Stimulated activated CD4-positive, alpha-beta T cell treated with anti-CD3 and anti-CD28 coated beads, Interleukin-15, amount 100 ng/mL, for 24 hours (primary cell): ENCODE measurements at places on chromosomes 5 and 9.

DNA sequence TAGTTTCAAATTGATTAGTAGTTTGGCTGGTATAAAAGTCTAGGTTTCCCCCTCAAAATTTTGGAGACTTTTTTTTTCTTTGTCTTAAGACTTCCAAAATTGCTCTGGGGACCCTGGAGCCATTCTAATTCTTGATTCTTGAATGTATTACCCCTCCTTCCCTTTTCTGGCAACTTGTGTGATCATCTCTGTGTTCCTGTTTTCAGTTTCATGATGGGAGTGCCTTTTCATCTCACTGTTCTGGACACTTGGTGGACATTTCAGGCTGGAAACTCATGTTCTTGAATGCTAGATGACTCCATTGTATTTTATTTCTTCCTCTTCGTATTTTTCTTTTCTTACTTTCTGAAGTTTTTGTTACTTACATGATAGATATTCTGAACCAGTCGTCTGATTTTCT is 57.3 kb upstream of the LRRC70 start:
- no peak for DNase-seq

DNA sequence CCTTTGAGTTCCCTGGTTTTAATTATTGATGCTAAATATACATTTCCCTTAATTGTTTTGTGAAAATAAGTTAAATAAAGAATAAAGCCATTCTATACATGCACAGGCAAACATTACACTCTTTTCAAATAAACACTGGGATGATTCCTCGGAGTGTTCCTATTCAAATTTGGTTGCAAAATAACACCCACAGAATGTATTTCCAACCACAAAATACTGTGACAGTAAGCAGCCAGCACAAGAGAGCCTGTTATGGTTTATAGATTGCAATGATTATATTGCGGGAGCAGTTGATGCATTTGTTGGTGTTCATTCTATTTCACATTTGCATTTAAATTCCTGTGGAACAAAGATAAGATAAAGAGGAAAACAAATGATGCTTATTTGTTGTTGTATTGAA is 632.6 kb upstream of the WWC1 start:
- DNase-seq: no peak

DNA sequence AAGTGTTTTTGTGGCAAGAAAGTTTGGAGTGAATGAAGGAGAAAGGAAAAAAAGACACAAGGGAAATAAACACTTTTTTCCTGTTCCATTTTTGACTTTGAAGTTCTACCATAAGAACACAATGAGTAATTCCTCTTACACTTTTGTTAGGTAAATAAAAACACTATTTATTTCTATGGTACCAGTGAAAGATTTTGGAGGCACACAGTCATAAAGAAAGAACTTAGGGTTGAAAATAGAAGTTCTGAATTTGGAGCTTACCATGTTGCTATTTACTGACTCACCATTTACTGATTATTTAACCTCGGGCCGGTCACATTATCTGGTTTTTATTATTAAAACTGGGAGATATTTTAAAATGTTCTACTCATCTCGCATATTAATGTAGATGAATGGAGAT is 367.8 kb downstream of the TLE1 start:
- DNase-seq: no peak

DNA sequence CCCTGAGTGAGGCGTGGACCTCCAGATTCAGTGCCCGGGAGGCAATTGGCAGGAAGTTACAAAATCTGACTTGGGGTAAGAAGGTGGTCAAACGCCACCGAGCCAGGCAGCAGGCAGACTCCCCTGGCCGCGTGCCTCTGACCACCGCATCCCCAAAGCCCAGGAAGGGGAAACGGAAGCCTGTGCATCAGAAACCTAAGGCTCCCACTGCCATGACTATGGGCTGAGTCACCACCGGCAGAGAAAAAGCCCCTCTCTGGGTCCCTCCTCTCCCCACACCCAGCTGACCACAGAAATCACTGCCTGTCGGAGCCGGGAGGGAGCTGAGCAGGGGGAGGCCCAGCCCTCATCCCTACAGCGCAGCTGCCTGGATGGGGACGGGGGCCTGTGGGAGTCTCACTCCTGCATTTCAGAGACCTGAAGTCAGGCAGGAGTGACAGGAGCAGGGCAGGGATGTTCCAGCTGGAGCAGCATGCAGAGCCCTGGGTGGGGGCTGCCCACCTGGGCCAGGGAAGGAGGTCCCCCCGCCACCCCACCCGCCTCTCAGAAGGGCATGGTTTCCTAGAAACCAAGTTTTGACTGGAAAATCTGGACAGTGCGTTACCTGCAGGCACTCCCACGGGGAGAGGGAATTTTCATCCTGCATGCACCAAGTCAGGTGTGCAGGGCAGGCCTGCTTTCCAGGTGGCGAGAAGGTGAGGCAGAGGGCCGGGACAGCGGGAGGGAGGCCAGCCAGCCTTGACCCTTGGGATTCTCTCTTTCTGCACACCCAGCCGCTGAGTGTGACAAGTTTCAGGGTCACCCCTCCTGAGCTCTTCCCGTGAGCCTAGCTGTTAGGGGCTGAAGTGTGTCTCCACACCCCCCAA is 68.2 kb downstream of the LRSAM1 start:
- DNase-seq: peak; percentile 47

DNA sequence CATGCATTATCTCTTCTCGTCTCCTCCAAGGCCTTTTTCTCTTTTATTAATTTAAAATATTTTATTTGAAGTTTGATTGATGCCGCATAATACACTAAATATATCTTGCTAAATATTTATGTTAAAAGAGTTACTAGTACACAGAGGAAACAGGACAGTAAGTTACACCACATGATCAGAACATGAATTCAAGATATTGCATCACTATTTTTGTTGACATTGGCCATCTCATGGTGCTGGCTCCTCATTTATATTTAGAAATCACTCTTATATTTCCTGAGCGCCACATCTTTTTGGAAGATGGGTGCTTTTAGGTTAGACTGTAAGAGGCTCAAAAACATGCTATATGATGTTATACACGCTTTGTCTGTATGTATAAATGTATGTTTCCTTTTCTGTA is 23.0 kb downstream of the SPEF2 start:
- DNase-seq: no peak

- no peak for DNase-seq
Measured at GRCh38 chr9:125505988-125506438, 201.0 kb downstream of the MAPKAP1 start.

GRCh38 chr5:136814619-136815378 is 449.5 kb upstream of the TRPC7 start:
- DNase-seq: no peak

DNA sequence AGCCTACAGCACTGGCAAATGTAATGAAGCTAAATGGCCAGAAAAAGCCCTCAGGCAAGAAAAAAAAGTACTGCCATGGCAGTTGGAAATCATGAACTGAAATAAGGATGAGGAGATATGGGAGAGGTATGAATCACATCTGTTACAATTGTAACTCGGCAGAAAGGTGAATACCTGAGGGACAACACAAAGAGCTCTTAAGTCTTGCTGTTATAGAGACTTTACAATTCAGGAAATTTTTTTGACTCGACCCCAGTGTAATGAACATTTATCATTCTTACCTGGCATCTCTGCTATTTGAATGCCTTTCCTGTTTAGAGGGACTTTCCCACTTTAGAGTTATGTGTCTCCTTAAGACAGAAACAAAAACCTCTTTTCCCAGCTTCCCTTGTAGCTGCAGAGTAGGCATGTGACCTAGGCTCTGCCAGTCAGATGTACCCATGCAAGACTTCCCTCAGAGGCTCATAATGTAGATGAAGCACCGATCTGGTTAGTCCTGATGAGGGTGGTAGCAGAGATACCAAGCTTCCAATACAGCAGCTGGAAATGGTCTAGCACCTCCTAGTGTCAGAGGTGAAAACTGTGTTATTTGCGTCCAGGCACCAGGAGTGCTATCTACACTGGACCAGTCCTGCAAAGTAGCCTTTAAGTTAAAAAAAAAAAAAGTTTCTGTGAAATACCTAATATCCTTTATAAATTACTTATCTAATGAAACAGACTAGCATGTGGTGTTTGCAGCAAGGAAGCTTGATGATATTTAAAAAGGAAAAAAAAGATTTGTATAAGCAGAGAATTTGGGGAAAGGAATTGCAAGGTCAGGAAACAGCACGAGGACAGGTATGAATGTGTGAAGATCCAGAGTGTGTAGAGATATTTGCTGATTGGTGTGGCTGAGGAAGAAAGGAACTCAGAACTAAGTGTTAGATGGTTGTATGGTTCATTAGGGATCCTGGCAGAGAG is 146.9 kb upstream of the SLC1A3 start:
- no peak for DNase-seq

DNA sequence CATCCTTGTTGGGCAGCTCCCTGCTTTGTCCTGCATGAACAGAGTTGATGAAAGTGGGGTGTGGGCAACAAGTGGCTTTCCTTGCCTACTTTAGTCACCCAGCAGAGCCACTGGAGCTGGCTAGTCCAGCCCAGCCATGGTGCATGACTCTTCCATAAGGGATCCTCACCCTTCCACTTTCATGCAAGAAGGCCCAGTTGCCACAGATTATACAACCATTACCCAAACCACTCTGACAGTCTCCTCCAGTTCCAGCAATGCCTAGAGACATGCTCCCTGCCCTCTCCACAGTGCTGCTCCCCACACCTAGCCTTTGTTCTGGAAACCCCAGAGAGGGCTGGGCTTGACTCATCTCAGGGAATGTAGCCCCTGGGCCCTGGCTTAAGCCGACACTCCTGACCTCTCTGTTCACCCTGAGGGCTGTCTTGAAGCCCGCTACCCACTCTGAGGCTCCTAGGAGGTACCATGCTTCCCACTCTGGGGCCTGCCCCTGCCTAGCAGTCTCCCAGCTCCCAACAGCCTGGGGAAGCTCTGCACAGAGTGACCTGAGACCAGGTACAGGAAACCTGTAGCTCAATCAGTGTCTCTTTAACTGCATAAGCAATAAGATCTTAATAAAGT is 3.9 kb downstream of the SLC35A4 start:
- no peak for DNase-seq

- no peak for DNase-seq
Measured at GRCh38 chr9:7284517-7284916, 515.1 kb downstream of the DMAC1 start.

DNA sequence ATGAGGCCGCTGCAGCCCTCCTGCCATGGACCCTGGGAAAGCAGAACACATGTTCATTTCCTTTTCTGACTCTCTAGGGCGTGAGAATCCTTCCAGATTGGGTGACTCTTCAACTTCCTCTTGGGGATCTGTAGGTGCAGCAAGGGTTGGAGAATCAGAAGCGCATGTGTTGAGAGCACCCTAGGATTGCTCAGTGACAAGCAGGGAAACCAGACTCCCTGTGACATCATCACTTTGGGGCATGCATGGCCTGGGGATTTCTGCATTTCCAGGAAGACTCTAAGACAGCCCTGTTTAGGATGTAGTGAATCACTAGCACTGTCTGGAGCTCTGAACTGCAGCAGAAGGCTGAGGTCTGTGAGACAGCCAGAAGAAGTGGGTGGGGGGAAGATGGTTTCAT is 15.1 kb upstream of the LCP2 start:
- peak; percentile 80 for DNase-seq

DNA sequence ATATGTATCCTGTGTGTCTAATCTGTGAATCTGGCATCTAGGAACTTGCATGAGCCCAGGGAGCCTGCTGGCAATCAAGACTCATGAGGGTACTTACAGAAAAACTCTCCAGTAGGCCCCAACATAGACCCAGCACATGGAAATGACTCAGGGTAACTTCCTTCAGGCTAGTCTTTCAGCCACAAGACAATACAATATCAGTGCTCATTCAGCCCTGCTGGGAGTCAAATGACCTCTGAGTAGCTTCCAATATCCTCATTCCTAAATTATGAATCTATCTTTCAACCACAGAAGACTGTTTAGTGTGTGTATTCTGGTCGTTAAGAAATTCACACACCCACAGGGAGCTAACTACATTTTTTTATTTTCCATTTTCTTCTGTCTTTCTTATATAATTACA is 1273.0 kb downstream of the EFNA5 start:
- no peak for DNase-seq

GRCh38 chr9:87029905-87030304 is 82.6 kb upstream of the GAS1 start:
- DNase-seq: no peak

DNA sequence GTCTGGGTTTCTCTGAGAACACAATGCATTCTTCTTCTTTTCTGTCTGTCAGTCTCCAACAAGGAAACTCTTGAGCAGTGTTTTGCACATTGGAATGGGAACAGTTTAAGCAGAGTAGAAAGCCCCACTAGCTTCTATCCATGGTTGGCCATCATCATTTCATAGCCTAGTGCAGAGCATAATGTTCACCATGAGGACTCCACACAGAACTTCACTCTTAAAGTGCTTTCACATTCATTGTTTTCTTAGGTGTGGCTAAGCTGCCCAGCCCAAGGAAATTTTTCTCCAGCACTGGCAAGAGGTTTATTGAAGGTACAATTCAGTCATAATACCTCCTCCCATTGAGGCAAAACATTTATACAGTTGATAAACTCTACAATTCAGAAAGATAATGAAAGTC is 503.0 kb upstream of the CD180 start:
- DNase-seq: no peak

GRCh38 chr5:179154346-179154990 is 94.3 kb downstream of the ZNF354C start:
- no peak for DNase-seq

GRCh38 chr5:133694181-133694831 is 82.0 kb upstream of the FSTL4 start:
- DNase-seq: no peak

DNA sequence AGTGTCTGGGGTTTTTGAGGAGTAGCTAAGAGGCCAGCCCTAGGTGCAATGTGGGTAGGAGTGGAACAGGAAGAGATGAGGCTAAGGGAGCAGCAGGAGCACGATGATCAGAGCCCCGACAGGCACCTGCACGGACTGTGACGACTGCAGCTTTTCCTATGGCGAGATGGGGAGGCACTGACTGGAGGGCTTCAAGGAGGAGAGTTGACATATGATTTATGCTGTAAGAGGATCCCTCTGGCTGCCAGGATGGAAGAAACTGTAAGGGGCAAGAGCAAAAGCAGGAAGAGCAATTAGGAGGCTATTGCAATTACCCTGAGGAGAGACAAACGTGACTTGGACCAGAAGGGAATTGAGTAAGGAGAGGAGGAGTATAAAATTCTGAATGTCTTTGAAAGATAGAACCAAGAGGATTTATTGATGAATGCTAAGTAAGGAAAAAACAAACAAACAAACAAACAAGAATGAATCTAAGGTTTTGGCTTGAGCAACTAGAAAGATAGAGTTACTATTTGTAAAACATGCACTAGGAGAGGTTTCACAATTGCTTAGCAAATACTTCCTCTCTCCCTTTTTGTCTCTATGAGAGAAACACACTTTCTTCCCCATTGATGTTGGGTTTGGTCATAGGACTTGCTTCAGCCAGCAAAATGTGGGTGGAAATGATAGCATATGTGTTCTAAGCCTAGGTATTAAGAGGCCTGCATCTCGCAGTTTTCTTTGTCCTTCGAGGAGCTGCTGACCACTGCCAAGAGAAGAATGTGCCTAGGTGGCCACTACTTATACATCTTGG is 32.9 kb downstream of the TRPC7 start:
- no peak for DNase-seq

GRCh38 chr5:102380174-102380573 is 84.1 kb upstream of the SLCO4C1 start:
- DNase-seq: no peak

GRCh38 chr9:86997156-86997555 is 49.9 kb upstream of the GAS1 start:
- no peak for DNase-seq
